ENCODE measurements at places on chromosomes 12 and 14. TPM values are rescaled to one million over a fixed set of nuclear protein-coding genes. Genes with fewer than 3 reads are reported as not detected.

TOMM20L gene
- not detected for total RNA-seq

RGS6 gene
- not detected for total RNA-seq

SLC2A14 gene
- 1.8 TPM for total RNA-seq

INHBC gene
- 0.10 TPM for total RNA-seq

DNA sequence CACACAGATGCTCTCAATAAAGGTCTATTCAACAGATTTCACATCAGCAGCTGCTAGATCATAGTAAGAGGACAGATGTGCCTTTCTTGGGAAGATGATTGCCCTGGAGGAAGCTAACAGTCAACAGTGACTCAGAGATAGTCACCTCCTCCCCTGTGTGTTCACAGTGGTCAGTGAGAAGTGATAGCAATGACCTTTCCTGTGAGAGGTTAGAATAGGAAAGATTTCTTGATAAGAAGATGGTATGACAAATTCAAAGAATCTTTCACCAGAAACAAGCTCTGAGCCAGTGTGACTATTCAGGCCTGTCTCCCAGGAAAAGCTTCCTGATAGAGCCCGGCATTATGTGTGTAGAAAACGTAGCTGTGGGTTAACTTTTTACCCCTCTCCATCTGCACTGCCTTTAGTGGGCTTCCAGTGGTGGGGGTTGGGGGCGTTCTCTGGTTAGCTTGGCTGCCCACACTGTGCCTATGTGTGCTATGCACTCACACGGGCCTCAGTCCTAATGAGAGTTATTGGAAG is 66.4 kb upstream of the ARHGAP5 start:
- DNase-seq, result no peak

CIPC gene
- total RNA-seq, result 26.6 TPM

- no peak for DNase-seq
These were observed 128.6 kb upstream of the PLEKHG7 start for GRCh38 chr12:92574051-92574783.

DNA sequence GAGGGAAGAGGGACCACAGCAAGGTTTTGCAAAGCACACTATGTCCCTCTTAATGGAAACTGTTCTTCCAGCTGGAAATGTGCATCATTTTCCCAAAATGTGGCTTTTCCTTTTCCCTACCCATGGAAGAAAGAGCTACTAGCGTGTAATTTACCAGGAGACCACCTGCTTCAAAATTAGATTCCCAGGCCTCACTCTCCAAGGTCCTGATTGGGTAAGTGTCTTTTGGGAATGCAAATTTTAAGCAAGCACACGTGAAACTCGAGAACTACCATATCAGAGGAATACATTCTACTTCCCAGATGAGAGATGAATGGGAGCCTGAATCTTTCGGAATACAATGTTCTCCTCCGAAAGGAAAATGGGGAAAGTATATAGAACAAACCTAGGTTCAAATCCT is 201.6 kb upstream of the NOS1 start:
- no peak for DNase-seq

GPRC5A gene
- not detected for total RNA-seq

GRCh38 chr14:68450391-68451120 is 342.3 kb downstream of the ZFP36L1 start:
- no peak for DNase-seq

DNA sequence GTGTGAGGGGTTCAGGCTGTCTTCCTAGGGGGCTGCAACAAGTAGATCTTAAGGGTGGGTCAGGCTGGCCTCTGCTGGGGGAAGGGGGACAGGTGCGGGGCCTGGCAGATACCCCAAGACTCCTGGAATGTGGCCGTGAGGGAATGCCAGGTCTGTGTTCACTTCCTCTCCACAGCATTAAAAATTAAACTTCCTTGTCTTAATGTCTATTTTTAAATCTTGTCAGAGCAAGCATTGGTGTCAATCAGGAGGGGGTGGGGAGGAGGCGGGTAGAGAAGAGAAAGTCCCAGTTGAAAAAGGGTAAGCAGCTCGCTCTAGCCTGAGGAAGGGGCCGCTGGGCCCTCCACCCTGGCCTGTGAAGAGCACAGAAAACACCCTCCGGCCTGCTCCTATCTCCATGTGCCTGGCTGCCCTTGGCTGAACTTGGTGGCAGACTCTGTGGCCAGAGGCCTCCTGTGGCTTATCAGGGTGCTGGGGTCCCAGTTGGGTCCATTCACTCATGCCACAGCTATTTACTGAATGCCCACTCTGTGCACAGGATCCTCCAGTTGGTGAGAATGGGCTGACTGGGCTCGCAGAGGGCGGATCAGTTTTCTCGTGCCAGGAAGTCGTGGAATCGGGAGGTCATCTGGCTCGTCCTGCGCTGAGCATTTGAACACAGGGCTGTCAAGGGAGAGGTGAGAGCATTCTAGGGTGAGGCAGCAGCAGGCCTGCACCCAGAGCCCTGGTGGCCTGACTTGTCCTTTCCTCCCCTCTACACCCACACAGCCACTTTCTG is 128.8 kb downstream of the TSPAN9 start:
- DNase-seq, result no peak

DNA sequence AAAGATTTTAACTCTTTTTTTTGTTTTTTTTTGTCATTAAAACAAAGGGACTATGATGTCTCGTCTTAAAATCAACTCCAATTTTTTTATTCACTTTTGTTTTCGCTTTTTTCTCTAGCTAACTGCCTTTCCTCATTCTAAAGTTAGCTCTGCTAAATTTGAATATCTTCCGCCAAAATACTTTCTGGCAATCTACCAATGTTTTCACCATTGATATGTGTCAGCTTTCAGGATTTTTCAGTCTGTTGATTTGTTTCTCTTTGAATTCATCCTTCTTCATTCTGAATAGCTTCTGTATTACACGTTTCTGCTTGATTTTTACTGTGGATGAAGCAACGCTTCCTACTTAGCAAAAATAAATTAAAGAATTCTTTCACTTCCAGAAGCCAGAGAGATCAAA is 38.7 kb upstream of the NOVA1 start:
- DNase-seq, result no peak

CELA1 gene
- not detected for total RNA-seq

AHNAK2 gene
- total RNA-seq, result not detected

CYP27B1 gene
- 2.5 TPM for total RNA-seq

GPR137C gene
- 0.05 TPM for total RNA-seq

DNA sequence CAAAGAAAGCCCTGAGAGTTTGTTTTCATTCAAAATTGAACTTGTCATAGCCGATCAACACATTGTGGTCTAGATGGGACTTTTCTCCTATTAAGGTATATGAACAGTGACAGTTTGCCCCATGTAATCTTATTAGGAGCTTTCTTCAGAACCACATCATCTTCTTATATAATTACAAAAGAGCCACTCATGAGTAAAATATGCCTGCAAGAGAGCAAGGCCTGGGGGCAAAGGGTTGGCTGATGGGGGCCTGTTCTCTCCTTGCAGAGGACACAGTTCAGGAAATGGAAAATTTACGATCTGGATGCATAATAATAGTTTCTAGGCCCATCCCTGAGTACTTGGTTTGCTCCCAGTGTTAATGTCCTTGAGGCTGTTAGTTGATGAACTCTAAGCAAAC is 87.8 kb downstream of the FLRT2 start:
- DNase-seq, result no peak

SLCO1B1 gene
- total RNA-seq, result not detected

GRCh38 chr12:6386491-6386890 is 2.5 kb downstream of the LTBR start:
- DNase-seq, result no peak

SRRM4 gene
- total RNA-seq, result not detected

GLS2 gene
- total RNA-seq, result 2.6 TPM

TMEM52B gene
- not detected for total RNA-seq

DNA sequence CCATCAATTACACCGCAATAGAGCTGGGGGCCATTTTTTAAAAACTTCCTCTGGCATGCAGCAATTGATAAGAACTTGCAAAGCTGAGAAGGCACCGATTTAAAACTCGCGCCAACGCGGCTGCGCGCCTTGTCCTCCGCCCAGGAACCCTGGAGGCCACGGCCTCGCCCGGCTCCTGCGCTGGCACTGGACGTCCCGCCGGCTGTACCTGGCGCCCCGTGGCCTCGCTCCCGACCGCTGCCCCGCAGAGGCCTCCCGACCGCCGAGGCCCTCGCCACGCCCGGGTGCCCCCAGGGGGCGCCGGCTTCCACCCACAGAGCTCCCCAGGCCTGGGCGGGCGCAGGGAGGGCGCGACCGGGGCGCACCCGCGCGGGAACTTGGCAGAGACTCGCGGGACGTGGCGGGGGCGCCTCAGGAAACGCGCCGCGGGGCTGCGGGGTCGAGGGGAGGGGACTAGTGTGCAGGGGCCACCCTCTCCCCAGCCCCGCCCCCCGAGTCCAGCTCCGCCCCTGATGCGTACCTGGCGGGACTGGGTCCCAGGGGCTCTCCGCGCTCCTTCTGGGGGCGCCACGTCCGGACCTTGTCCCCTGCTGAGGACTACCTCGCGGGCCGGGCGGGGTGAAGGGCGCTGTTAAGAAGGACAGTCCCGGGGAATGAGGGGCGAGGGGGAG is 65.7 kb downstream of the TNFAIP2 start:
- peak; percentile 22 for DNase-seq

GRCh38 chr12:6374028-6374785 is 1.2 kb downstream of the SCNN1A start:
- no peak for DNase-seq

- DNase-seq, result peak; percentile 53
These were observed 630 bp downstream of the FOS start for GRCh38 chr14:75279153-75279762.

GRCh38 chr14:104802394-104803184 is 1.7 kb downstream of the ZBTB42 start:
- no peak for DNase-seq

RIMBP2 gene
- total RNA-seq, result not detected

DNA sequence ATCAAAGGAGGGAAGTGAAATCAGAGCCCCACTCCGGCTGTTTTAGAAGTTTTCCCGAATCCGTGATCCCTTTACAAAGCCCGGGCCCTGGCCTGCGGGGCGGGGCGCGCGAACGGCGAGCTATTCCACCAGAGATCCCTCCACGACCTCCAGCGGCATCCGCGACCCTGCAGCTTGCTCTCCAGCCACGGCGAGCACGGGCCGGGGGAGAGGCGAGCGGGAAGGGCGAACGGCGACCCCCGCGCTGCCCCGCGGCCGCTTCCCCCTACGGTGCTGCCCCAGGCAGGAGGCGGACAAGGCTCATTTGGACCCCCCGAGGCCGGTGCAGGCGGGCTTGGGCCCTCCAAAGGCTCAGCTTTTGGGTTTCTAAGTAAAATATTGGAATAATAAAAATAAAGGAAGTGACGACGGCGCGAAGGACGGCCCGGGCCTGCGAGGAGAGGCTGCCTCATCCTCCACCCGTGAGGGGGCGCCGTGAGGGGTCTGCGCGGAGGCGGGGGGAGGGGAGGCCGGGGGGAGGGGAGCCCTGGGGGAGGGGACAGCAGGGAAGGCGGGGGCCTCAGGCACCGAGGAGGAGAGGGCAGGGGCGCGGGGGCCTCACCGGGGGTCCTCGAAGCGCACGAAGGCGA is 613 bp downstream of the SRSF9 start:
- DNase-seq, result no peak

GRCh38 chr12:65881348-65881961 is 57.2 kb downstream of the HMGA2 start:
- DNase-seq, result no peak

GRCh38 chr12:73731658-73732057 is 806.0 kb upstream of the ATXN7L3B start:
- no peak for DNase-seq

GRCh38 chr14:89540830-89541470 is 123.9 kb upstream of the FOXN3 start:
- DNase-seq, result no peak

NXPH4 gene
- 3.4 TPM for total RNA-seq

DNA sequence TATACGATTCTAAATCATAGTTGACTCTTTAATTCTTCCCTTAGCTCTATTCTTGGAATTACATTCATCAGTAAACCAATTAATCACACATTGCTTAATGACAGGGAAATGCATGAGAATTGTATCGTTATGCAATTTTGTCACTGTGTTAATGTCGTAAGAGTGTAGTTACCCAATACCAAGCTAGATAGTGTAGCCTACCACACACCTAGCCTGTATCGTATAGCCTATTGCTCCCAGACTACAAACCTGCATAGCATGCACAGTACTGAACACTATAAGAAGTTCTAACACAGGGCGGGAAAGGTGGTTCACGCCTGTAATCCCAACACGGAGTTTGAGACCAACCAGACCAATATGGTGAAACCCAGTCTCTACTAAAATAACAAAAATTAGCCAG is 24.7 kb downstream of the HNRNPC start:
- no peak for DNase-seq

GRCh38 chr12:68460236-68460635 is 128.1 kb upstream of the MDM1 start:
- DNase-seq, result no peak

AMHR2 gene
- not detected for total RNA-seq

DNA sequence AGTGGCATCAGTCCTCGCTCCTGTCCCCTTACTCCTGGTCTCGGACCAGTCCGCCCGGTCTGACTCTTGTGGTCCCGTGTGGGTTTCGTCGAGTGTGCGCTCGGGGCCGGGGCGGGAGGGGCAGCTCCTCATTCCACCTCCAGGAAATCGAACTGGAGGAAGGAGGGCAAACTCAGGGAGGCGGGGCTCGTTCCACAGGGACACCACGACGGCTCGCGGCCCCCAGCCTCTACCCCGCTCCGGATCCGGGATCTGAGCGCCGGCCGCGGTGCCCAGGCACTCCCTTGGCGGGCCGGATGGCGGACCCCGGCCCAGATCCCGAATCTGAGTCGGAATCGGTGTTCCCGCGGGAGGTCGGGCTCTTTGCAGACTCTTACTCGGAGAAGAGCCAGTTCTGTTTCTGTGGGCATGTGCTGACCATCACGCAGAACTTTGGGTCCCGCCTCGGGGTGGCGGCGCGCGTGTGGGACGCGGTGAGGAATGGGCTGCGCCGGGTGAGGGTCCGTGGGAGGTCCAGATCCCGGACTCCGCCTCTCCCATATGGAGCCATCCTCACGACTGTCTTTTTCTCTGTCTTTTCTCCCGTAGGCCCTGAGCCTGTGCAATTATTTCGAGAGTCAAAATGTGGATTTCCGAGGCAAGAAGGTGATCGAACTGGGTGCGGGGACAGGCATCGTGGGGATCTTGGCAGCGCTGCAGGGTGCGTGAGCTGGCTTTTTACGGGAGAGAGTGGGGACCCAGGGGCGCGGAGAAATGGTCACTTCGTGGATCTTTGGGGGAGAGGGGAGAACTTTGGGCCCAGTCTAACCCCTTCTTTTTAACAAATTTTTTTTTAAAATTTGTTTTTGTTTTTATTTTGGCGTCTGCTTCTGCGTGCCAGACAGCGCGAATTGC is at the start of gene EEF1AKMT3:
TSS of gene EEF1AKMT3 (plus strand) at position 186 of the 894 bp plus-strand sequence. CDS start at position 297, 111 bp downstream.
- DNase-seq, result no peak

MYF6 gene
- not detected for total RNA-seq

DNA sequence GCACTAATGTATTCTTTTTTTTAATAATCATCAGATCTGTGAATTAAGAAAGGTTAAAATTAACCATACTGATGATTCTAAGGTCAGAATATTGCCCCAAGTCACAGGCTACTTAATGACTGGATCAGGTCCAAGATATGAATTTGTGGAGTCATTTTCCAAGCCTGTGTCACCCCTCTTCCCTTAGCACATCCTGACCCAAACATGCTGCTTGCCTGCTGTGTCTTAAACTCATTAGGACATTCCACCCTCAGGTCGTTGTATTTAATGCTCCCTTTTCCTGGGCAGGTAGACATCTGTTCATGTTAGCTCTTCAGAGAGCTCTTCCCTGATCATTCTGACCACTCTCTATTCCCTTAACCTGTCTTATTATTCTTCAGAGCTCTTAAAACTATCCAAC is 463.5 kb upstream of the PDE3A start:
- no peak for DNase-seq
